RPMI7951 (cell line): ENCODE measurements at places on chromosomes 2 and 18. TPM values are rescaled to one million over a fixed set of nuclear protein-coding genes. Genes with fewer than 3 reads are reported as not detected.

DNA sequence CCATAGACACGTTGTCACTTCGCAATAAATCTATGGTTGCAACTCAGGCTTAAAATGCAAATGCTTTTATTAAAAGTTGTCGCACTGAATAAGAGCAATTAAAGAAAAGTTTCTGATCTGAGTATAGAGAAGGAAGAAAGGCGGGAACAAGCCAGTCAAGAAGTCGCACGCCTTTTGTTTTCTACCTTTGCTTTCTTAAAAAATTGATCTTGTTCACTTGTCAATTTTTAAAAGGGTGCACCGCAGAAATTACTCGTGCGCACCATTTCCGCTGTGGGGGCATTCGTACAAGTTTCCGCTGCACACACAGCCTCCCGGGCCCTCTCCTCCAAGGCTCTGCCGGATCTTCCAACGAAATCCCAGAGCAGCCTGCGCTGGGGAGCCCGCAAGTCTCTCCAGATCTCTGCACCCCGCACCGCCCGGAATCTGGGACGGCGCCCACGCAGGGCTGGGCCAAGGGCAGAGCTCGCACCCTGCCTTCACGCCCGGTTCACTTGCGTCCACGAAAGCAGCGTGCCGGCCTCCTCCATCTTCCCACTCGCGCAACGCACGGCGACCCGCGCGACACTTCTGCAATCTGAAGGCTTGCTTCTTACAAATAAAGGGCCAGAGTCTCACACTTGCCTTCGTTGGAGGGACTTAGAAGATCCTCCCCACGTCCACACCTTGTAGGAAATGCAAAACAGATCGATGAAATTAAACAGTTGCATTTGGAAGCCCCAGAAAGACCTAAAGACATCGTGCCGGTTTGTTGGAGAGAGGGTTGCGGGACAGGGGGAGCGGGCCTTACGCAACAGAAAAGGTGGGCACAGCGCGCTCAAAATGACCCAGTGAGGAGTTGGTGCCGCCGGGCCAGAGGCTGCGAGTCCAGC, 2.6 kb upstream of the SALL3 start:
- DNase-seq: no peak

DNA sequence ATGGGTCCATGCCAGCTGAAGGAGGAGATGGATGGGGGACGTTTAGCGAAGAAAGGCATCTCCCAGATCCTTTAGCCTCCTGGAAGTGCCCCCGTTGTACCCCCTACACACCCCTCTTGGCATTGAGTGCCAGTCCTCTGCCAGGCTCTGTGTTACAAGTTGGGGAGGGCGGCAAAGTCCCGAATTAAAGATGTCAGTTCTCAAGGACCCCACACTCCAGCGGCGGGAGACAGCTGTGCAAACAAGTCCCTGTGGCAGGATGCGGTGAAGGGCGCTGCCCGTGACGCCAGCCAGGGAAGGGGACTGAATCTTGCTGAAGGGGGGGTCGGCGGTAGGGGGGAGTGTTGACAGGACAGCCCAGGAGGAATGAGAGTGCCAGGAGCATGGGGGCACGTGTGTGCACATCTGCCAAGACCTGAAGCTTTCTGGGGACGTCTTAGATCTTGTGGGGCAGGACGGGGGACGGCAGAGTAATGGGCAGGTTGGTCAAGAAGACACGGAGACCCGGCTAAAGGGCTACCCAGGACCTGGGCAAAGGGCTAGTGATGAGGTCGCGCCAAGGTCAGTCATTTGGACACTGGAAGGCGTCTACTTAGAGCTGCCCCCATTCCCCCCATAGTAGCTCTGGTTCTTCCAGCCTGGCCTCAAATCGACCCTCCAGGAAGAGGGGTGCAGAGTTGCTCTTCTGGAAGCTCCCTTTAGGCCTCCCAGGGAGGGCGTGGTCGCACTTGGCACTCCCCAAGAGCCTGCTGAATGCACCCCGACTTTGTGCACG, 2.8 kb upstream of the CTDSP1 start:
- DNase-seq: peak; percentile 94

L3MBTL4 gene
- under 0.01 TPM in 1 of 2 replicates, not detected in the other for total RNA-seq

DNA sequence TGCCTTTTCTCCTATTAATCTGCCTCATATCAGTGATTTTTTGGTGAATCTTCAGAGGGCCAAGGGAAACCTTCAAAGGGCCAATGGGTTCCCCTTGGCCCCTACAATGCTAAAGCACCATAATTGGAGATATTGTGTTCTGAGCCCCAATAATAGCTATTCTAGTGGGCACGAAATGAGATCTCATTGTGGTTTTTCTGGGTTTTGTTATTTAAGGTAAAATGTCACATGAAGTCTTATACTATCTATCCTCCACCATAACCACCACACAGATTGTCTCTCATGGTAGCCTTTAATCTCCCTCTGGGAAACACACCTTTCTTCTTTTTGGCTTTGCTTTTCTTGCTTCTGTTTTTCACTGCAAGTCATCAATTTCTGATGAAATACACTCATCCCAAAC, 152.8 kb downstream of the B3GNT2 start:
- DNase-seq: no peak

DNA sequence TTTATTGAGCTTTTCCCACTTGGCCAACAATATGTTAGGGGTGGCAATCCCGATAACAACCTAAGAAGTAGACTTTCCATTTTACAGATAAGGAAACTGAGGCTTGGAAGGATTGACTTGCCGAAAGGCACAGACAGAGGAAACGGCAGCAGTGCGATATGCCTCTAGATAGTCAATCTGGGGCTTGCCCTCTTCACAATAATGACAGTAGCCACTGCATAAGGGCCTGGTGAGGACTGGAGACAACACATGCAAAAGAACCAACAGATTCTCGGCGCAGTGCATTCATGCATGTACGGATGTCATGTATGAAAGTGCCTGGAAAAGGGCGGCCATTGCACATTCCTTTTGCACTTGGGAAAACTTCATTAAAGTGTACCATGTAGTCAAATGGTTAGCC, 811.2 kb downstream of the RNF144A start:
- no peak for DNase-seq

ZNF396 gene
- 1.1 and 2.2 TPM in 2 replicates for total RNA-seq

DNA sequence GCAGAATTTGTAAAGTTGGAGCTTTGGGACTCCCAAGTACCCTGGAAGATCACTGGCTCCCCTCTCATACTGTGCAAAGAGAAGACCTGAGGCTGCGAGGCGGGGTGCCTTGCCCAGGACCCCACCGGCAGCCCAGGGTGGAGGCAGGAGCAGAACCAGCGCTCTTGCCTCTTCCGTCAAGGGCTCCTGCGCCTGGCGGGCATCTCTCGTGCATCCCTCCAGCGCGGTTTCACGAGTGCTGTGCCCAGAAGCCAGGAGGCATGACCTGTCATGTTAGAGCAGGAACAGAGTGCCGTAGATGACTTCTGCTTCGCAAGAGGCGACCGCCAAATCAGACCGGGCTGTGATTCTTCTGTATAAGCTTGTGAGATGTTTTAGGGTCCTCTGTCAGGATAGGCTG, 77.3 kb downstream of the LDLRAD4 start:
- no peak for DNase-seq

DNA sequence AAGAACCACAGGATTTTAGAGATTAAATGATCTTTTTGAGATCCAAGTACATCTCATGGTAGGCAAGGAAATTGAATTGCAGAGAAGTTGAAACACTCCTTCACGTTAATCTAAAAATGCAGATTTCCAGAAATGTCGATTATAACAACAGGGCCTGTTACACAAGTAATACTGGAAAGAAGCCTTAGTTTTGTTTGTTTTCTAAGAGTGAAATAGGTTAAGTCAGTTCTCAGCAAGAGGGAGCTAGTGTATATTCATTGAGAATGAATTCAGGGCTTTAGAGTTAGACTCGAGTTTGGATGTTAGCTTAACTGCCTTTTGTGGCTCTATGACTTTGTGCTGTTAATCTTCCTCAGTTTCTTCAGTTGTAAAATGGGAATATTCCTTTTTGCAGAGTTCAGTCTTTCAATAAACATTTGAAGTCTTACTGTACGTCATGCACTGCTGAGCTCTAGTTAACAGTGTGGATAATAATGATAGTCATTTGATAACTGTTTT, 926 bp downstream of the NDUFV2 start:
- DNase-seq: peak; percentile 14

DNA sequence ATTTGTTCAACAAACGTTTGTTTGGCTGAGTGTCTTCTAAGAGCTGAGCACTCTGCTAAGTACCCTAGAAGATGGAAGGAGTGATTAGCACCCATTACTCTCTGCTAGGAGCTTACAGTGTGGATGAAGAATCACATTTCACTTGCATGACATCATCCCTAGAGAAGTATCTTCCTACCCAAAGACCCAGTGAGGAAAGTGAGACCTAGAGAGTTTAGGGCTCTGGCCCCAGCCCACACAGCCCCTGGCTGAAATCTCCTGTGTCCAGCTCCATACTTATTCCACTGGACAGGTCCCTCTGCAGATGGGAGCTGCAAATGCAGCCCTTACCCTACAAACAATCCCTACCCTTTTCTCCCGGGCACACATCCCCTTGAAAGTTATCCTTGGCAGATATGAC, 26.8 kb upstream of the EPAS1 start:
- DNase-seq: peak; percentile 37

MAB21L4 gene
- not detected in 2 replicates for total RNA-seq

DNA sequence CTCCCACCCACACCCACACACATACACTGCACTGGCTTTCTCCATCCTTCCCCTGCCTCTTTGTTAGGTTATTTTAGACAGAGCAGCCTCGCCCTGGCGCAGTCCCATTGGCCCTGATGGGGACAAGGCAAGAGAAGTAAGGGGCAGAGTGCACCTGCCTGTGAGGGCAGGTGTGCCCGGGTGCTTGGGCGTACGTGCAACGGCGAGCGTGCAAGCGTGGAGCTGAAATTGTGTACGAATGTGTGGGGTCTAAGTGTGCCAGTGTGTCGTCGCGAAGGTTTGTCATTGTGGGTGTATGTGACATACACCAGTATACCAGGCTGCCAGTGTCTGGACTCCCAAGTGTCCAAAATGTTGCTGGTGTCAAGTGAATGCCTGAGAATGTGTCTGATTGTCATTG, 544 bp downstream of the LRATD1 start:
- DNase-seq: no peak

DNA sequence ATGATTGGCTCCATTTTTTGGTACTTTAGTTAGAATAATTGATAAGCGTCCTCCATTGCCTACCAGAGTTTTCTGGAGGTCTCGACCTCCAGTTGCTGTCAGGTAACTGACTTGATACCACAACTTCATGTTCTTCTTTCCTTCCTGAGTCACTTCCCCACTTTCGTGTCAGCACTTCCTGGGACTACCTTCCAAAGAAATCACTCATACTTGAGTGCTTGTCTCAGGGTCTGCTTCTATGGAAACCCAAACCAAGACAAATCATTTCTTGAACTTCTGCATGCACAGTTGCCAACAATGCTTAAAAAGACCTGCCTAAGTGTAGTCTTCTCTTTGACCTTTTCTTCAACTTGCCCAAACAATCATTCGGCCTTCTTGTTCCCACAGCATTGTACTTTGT, 210.3 kb upstream of the ETAA1 start:
- no peak for DNase-seq

IL36G gene
- 0.24 and 0.59 TPM in 2 replicates for total RNA-seq

TCF23 gene
- total RNA-seq: not detected in 2 replicates

DNA sequence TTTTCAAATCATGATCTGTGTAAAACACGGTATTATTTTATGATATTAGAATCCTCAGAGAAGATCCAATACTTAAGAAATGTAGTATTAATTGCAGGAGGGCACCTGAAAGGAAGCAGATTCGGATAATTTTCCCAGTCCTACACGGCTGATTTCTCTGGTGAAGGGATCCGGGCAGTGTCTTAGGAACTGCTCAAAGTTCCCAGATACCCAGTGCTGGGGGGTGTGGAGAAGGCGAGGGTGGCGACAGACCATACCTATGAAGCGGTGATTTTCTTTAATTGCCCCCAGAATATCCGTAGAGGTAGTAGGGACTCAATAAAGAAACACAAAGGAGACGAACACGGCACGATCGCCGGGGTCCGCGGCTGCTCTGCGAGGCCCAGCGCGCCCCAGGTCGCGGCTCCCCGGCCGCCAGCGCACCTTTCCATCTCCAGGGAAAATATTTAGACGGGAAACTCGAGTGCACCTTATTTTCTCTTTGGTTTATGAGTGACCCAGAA, 1.4 kb upstream of the SOX11 start:
- no peak for DNase-seq

CNGA3 gene
- not detected in 2 replicates for total RNA-seq

- DNase-seq: peak; percentile 39
Measured at GRCh38 chr2:106030287-106031268, 163.5 kb downstream of the UXS1 start.

TLX2 gene
- 4.2 and 5.5 TPM in 2 replicates for total RNA-seq

GRCh38 chr2:134336352-134336751, 82.5 kb downstream of the MGAT5 start:
- no peak for DNase-seq

GRCh38 chr2:109376796-109377495, 236.8 kb downstream of the SEPTIN10 start:
- peak; percentile 61 for DNase-seq

GRCh38 chr2:45120546-45120945, 111.3 kb upstream of the SIX2 start:
- peak; percentile 45 for DNase-seq

ZEB2 gene
- 24.0 and 32.3 TPM in 2 replicates for total RNA-seq

DNA sequence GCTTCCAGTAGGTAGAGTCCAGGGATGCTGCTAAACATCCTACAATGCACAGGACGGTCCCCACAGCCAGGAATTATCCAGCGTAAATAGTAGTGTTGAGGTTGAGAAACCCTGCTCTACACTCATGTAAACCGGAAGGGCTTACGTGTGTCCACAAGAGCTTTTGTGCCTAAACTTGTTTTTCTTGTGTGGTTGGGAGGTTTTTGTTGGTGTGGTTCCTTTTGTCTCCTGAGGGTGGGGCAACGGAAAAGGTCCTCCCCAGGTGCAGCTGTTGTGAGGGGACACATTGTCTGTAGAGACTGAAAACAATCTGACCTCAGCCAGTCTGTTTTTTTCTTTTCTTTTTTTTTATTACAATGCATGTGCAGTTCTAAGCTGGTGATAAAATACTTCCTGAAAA, 72.7 kb upstream of the MGAT5 start:
- DNase-seq: no peak

PLCD4 gene
- 8.5 and 10.2 TPM in 2 replicates for total RNA-seq

DNA sequence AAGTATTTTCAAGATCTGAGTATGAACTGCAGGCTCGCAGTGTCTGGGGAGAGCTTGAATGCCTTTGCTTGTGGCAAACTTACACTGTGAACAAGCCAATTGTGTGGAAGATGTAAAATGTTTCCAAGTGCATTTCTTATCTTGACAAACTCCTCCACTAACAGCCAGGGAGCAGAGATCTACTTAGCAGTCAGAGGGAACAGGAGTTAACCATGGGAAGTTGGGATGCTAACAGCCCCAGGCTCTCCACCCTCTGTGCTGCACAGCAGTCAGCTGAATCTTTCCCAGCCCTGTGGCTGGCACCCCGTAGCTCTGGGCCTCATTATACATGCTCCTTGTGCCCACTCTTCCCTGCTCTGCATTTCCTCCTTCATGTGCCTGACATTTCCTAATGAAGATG, 450.2 kb downstream of the TSN start:
- DNase-seq: peak; percentile 49

GRCh38 chr2:112818094-112818902, 18.3 kb downstream of the IL1B start:
- peak; percentile 73 for DNase-seq
